Activated gamma-delta T cell treated with anti-CD3 and anti-CD28 coated beads, Interleukin-2, amount 50 U/mL, for 16 hours (primary cell): ENCODE measurements at places on chromosomes 4 and X.

DNA sequence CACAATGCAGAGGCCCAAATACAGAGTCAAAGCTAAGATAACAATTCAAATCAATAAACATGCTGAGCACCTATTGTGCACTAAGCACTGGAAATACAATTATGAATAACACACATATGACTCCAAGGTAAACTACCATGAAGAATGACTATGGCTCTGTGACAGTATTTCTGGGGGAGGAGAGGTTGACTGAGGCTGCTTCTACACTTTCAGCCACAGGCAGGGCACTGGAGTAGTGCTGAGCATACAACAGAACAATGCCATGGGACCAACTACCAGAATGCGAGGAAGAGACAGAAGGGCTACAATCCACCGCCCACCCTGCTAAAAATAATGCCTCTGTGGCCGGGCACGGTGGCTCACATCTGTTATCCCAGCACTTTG lies 13.7 kb downstream of the TEC start:
- DNase-seq = no peak

DNA sequence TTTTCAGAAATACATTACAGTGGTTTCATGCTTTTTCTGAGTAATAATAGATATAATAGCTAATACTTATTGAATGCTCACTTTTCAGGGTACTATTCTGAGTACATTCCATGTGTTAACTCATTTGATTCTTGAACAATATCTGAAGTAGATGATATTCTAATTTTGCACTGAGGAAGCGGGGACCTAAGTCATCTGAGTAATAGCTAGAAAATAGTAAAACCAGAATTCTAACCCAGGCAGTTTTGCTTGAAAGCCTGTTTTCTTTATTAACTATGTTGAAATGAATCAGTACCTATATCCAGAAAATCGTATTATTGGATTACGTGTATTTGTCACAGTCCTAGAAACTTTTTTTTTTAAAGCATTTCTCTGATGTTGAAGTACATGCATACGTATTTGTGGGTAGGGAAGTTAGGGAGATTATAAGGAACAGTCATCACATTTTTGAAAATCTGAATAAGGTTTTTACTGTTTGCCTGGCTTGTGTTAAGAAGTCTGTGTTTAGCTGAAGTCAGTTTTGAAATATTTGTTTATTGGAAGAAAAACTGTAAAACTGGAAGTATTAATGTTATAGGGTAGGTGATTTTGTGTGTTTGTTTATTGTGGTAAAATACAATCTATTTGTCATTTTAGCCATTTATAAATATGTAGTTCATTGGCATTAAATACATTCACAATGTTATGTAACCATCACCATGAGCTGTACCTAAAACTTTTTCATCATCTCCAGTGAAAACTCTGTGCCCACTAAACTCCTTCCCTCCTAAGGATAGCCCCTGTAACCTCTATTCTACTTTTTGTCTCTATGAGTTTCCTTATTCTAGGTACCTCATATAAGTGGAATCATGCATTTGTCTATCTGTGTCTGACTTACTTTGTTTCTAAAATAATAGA lies 55.3 kb downstream of the FIP1L1 start:
- DNase-seq = no peak

- DNase-seq = no peak
Measured at GRCh38 chrX:72009731-72010130, 99.1 kb downstream of the NHSL2 start.

- no peak for DNase-seq
Measured at GRCh38 chr4:125739760-125740159, 425.0 kb downstream of the FAT4 start.

GRCh38 chrX:17655211-17656034 lies 81.9 kb upstream of the SCML1 start:
- DNase-seq = no peak

- DNase-seq = no peak
Measured at GRCh38 chr4:139887376-139887802, 221.8 kb downstream of the MGST2 start.

DNA sequence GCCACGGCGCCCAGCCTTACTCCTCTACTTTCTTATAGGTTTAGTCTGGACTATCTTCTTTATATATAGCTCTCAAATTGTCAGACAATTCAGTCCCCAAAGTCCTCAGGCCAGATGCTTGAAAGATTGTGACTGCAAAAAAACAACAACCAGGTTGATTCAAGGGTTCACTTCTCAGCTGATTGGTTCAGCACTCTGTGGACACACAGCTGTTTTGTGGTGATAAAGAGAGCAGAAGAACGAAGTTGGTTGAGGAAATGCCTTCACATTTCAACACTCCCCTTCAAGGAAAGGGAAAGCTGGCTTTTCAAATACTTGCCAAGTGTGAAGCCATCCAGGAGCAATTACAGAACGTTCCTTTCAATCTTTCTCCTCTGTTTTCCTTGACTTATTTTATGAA lies 166.8 kb downstream of the SHROOM3 start:
- DNase-seq = no peak

DNA sequence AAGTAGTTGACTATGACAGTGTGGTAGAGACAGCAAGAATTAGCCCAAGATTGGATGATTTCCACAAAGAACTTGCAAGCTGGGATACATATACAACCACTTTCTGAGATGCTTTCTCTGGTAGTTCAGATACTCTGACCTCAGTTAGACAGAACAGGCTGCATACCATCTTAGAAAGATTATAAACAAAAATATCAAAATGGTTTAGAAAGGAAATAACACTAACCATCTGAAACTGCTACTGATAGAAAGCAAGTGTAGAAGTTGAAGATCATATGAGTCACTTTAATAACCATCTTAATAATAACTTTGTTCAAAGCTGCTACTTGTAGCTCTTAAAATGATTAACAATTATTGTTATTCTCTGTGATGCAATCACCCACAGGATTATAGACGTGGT lies 255.4 kb upstream of the TTC29 start:
- no peak for DNase-seq

DNA sequence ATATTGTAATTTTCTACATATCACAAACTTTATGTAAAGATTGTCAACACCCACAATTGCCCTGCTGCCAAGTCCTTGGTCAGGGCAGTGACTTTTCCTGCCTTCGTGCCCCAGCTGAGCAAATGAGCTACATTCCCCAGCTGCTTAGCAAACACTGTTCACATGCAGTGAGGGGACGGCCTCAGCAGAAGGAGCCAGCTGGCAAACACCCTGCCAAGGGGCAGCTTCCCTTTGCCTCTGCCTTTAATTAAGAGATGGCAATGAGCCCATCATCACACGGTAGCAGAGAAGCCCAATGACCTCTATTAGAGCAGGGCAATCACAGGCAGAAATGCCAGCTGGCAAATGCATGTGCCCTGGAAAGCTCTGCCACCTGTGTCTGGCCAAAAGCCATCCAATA lies 253.4 kb downstream of the EPHA5 start:
- no peak for DNase-seq

DNA sequence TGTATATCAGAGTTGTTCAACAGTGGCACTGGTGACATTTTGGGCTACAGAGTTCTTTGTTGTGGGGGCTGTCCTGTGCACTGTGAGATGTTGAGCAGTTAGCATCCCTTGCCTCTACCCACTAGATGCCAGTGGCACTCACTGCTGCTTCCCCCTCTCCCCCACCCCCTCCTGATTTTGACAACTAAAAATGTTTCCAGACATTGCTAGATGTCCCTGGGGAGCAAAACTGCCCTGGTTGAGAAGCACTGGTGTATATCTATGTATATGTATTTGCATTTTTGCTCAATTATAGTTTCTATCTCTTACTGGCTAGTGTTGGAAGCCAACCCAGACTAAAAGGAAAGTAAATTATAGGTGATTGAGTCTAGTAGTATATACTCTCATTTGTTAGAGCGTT lies 2.4 kb downstream of the TMEM131L start:
- no peak for DNase-seq

DNA sequence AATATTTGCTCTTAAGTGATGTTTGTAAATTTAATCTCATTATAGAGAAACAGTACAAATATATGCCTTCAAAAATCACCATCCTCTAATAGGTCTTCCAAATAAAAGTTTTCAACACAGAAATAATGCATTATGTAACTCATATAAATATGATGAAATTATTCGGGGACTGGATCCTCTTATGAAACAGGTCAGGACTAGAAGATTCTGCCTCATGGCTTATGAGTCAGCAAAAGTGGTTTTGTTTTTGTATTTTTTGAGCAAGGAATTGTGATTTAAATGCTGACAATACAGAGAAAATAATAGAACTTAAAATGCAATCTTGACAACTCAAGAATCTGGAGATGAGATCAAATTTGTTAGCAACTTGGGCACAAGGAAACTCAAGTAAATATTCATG lies 179.7 kb upstream of the NDP start:
- no peak for DNase-seq

- DNase-seq = no peak
Measured at GRCh38 chrX:23896981-23897380, 10.8 kb downstream of the APOO start.

- DNase-seq = peak; percentile 4
Measured at GRCh38 chrX:73977542-73978169, 326.3 kb upstream of the ZCCHC13 start.

- DNase-seq = no peak
Measured at GRCh38 chr4:147678796-147679549, 5.0 kb downstream of the PRMT9 start.

DNA sequence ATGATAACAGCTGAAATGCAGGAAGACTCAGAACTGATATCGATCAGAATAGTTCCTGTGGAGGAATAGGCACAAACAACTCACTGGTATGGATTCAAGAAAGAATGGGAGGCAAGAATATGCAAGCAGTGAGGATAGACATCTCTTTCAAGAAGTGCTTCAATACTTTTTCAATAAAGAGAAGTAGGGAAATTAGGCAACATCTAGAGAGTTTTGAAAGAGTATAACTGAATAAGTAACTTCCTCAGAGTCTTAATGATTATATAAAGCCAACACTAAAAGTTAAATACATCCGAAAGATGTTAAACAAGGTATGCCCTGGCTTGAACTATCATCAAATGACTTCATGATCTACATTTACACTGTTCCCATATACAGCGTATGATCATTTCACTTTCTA lies 1443.0 kb downstream of the PCDH7 start:
- no peak for DNase-seq

- DNase-seq = no peak
Measured at GRCh38 chr4:8326206-8326605, 56.7 kb downstream of the HTRA3 start.

DNA sequence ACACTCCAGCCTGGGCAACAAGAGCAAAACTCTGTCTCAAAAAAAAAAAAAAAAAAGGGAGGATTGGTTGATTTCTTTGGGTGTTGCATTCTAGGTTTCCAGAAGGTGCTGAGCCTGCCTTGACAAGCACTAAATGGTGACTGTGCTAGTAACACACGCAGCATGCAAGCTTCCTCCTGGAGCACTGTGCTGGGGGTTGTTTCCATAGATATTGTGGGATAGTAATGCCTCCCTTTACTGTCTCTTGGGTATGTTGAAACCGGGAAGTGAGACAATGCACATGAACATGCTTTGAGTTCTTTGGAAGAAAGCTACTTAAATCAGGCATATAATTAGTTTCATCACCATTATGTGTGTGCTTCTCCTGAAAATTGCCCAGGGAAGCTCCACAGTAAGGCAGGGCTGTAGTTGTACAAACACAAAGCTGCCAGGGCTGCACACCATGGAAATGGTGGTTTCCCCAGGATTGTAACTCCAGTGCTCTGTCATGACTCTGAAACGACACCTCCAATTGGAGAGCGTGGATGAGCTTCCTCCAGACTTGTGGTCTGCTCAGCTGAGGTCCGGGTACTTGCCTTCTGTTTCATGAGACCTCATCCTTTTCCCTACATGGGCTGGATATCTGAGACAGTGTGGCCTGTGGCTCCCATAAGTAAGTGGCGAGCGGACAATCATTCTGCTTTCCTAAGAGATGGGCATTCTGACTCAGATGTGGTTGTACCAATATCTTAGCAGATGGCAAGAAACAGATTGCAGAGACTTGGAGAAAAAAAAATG lies 31.5 kb upstream of the STOX2 start:
- DNase-seq = no peak

DNA sequence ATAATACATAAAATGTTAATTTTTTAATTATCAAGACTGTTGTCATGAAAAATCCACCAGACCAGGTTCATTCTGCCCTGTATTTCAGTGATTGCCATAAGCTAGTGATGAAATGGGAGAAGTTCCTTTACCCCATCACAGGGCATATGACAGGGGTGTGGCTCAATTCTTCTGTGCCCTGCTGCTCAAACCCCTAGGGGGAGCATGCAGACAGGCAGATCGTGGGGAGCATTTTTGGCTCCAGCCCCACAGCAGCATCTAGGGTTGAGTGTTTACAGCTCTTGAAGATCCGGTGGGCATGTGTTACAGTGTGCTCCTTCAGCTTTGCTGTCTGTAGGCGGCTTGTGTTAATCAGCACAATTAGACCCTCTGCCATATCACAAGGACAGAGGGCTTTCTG lies 700.7 kb downstream of the PCDH18 start:
- no peak for DNase-seq

DNA sequence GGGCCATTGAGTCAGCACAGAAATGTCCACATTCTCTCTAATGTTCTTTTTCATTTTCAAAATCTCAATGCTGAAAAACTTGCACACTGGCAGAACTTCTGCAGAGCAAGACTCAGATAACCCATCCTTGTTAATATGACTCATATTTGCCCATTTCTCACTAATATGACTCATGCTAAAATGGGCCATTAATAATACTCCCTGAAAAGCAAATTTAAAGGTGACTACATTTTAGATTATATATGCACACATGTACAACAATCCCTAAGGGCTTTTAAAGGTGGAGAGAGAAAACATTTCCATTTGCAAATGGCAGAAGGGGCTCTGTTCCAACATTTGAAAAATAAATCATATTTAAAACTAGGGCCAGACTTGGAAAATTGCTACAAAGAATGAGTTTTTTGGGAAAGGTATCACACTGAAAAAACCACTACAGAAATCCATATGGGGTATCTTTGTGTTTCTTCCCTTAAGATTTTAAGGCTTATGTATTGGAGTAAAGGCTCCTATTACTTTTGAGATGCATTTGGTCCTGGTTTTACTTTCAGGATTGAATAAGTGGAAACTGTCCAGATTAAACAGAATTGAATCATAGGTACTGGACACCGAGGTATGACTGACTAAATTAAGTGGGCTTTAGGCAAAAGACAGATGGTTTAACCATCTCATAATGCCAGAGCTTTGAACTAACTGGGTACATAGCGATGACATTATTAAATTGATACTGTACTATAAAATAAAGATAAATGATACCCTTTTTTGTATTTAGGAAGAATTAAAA lies 30.0 kb downstream of the TLR2 start:
- no peak for DNase-seq

- no peak for DNase-seq
Measured at GRCh38 chr4:113101669-113102068, 52.2 kb downstream of the ANK2 start.

- DNase-seq = no peak
Measured at GRCh38 chr4:128341634-128342033, 54.0 kb upstream of the PGRMC2 start.
